ENCODE measurements at places on chromosomes 13 and 19. TPM values are rescaled to one million over a fixed set of nuclear protein-coding genes. Genes with fewer than 3 reads are reported as not detected.

Gene BRME1
- total RNA-seq = 11.1 TPM

Gene SIAH3
- 9.8 TPM for total RNA-seq

- no peak for DNase-seq
Observed at GRCh38 chr19:6475321-6476108, 6.1 kb downstream of the DENND1C start.

Gene APLP1
- 179 TPM for total RNA-seq
